ENCODE measurements at places on chromosomes 5 and 9.
A peak's percentile ranks its signal among the peaks of the same experiment; 100 is the strongest.

GRCh38 chr9:127937056-127937387, 632 bp downstream of the DPM2 start:
- peak overlapping the region; percentile 63 for H3K4me3 ChIP-seq
- H3K27me3 ChIP-seq = no peaks in the 10 kb centered on the region
- no peak for DNase-seq
- H3K27ac ChIP-seq = no peak overlapping the region
- H3K36me3 ChIP-seq = no peaks in the 10 kb centered on the region

GRCh38 chr5:126778675-126779403, 1.9 kb downstream of the LMNB1 start:
- no peaks in the 10 kb centered on the region for H3K27me3 ChIP-seq
- H3K36me3 ChIP-seq = no peaks in the 10 kb centered on the region
- no peak for DNase-seq
- H3K4me3 ChIP-seq = peak overlapping the region; percentile 92

GRCh38 chr9:137951597-137952490, 74.3 kb downstream of the CACNA1B start:
- no peaks in the 10 kb centered on the region for H3K36me3 ChIP-seq
- no peak overlapping the region for H3K27ac ChIP-seq
- H3K4me1 ChIP-seq = no peaks in the 10 kb centered on the region
- H3K4me3 ChIP-seq = no peak overlapping the region

- H3K36me3 ChIP-seq = peaks cover 12% of the 10 kb centered on the region
- H3K4me1 ChIP-seq = peaks cover 15% of the 10 kb centered on the region
These were observed 1.1 kb downstream of the NPM1 start for GRCh38 chr5:171388816-171389168.

- H3K36me3 ChIP-seq = no peaks in the 10 kb centered on the region
- no peak overlapping the region for H3K4me3 ChIP-seq
- no peak overlapping the region for H3K27ac ChIP-seq
- H3K27me3 ChIP-seq = no peaks in the 10 kb centered on the region
- no peak for DNase-seq
- H3K4me1 ChIP-seq = peaks cover 14% of the 10 kb centered on the region
These were observed 58.8 kb upstream of the DHFR start for GRCh38 chr5:80713631-80714030.

GRCh38 chr9:134433909-134434882, 107.9 kb downstream of the RXRA start:
- peaks cover 66% of the 10 kb centered on the region for H3K4me1 ChIP-seq
- H3K4me3 ChIP-seq = no peak overlapping the region
- peak; percentile 37 for DNase-seq

Data from thyroid gland (tissue), 4 donors.